ENCODE measurements at places on chromosomes 5 and 9.

GRCh38 chr9:94805585-94805984 lies 79.1 kb downstream of the AOPEP start:
- no peak for DNase-seq

DNA sequence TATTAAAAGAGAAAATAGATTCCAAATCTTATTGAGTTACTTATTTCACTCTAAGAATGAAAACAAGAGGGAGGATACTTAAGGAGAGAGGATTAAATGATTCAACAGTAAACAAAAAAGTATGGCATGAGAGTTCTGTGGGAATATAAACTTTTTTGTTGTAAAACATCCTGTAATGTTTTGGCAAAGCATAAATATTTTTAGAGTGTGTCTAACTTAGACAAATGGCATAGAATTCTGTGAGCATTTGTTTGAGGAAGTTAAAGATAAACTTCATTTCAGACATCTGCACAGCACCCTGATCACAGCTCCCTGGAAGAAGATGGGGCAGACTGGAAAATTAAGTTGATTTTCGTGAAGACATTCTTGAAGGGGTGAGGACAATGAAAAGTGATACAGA lies 246.8 kb upstream of the HAPLN1 start:
- DNase-seq = no peak

- no peak for DNase-seq
Measured at GRCh38 chr5:108700930-108701329, 46.8 kb upstream of the FER start.

DNA sequence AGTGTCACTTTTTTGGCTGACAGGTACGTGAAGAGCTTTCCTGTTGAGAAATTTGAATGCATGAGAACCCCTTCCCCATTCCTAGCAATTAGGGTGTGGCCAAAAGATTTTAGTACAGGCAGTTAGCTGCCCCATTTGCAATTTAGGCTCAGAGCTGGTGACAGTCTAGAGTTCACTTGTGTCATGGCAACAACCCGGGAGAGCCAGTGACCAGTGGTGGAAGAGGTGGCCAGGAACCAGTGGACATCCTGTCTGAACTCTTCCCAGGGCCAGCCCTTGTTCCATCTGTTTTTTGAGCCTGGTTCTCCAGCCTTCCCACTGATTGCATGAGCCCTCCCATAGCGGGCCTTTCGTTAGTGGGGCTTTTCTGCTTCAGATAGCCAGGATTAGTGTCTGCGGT lies 2.5 kb upstream of the NEUROG1 start:
- no peak for DNase-seq

DNA sequence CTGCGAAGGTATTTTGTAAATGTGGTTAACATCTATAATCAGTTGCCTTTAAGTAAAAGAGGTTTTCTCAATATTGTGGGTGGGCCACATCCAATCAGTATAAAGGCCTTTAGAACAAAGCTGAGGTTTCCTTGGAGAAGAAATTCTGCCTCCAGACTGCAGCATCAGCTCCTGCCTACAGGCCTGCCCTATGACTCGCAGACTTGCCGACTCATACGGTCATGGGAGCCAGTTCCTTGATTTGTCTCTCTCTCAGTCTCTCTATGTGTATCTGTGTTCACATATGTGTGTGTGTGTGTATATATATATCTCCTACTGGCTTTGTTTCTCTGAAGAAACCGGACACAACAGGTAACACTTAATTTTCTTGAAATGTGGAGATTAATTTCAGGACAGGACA lies 45.3 kb downstream of the SLC36A1 start:
- no peak for DNase-seq

DNA sequence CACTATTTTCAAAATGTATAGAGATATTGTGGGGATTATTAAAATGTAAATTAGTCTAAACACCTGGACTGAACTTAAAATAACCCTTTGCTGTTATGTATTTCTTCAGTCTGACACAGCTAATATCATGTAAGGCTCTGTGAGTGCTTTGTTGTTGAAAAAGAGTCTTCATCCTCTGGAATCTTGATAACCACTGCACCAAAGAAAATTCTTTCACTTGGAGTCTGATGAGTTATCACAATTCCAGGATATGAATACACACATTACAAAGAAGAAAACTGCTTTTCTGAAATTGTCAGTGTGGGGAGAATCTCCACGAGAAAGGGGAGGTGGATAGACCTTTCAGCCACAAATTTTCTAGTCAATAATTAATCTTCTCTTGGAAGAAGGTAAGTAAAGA lies 42.3 kb upstream of the TARS1 start:
- DNase-seq = no peak

GRCh38 chr5:149646564-149646963 lies 65.3 kb downstream of the ARHGEF37 start:
- no peak for DNase-seq

GRCh38 chr9:88820055-88820454 lies 171.2 kb upstream of the S1PR3 start:
- no peak for DNase-seq

- DNase-seq = no peak
Measured at GRCh38 chr5:163566678-163567077, 61.3 kb downstream of the MAT2B start.

- DNase-seq = no peak
Measured at GRCh38 chr9:15935661-15936305, 382.9 kb downstream of the CCDC171 start.

- no peak for DNase-seq
Measured at GRCh38 chr5:150284311-150284710, 5.3 kb downstream of the CAMK2A start.

DNA sequence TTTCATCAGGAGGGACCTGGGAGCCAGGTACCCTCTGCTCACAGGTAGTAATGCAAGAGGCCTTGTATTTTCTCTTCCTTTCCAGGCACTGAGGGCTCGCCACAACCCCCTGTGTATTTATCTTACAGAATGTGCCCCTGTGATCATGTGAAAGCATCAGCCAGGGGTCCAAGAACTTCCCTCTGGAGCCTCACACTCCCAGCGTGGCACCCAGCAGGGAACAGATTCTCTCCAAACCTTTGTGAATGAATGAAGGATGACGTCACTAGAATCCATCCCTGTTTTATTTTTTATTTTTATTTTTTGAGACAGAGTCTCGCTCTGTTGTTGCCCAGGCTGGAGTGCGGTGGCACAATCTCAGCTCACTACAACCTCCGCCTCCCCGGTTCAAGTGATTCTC lies 107.3 kb upstream of the IER5L start:
- no peak for DNase-seq

Measured in hindlimb muscle (tissue), 1 donor.